ENCODE measurements at places on chromosomes 5 and 9. TPM values are rescaled to one million over a fixed set of nuclear protein-coding genes. Genes with fewer than 3 reads are reported as not detected.

The GLE1 gene
- 19.3 TPM for total RNA-seq

The SEMA4D gene
- 35.8 TPM for total RNA-seq

The IL33 gene
- 61.1 TPM for total RNA-seq

The IRX1 gene
- 0.62 TPM for total RNA-seq

The TAF11L5 gene
- total RNA-seq: not detected

The KCTD16 gene
- 0.53 TPM for total RNA-seq

The PRR16 gene
- total RNA-seq: 0.71 TPM

- DNase-seq: no peak
Observed at GRCh38 chr9:76441551-76442322, 17.2 kb upstream of the GCNT1 start.

- no peak for DNase-seq
Observed at GRCh38 chr9:124733964-124734740, 37.0 kb downstream of the NR6A1 start.

DNA sequence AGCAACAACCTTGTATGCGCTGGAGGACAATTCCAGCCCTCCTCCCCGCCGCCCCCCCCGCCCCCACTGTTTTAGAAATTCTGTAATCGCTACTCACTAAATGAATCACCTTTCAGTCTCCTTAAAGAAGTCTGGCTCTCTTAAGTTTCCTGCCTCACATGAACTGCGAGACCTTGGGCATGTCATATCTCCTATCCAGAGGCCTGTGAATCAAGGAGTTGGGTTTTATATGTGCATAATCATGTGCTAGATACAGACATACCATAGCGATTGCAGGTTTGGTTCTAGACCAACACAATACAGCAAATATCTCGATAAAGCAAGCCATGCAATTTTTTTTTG lies 337 bp upstream of the DMAC1 start:
- DNase-seq: no peak

GRCh38 chr5:153782589-153783361 lies 255.9 kb downstream of the FAM114A2 start:
- DNase-seq: no peak

- DNase-seq: no peak
Observed at GRCh38 chr9:95521699-95522098, 4.9 kb upstream of the PTCH1 start.

- DNase-seq: no peak
Observed at GRCh38 chr5:74124826-74125225, 498.8 kb downstream of the ARHGEF28 start.

DNA sequence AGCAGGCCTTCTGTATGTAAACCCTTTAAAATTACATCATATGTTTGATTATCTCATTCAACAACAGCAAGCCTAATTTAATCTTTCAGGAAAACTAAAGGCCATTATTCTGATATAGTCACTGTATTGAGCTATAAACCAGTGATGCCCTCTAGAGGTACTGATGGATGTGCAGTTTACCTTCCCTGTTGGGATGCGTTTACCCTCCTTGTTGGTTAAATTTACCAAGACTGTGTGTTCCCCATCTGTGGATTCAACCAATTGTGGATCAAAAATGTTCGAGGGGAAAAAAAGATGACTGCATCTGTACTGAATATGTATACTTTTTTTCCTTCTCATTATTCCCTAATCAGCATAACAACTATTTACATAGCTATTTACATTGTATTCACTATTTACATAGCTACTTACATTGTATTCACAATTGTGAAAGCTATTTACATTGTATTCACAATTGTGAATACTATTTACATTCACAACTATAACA lies 3.7 kb upstream of the BAAT start:
- DNase-seq: no peak

- no peak for DNase-seq
Observed at GRCh38 chr5:128118214-128118613, 34.6 kb downstream of the SLC12A2 start.

DNA sequence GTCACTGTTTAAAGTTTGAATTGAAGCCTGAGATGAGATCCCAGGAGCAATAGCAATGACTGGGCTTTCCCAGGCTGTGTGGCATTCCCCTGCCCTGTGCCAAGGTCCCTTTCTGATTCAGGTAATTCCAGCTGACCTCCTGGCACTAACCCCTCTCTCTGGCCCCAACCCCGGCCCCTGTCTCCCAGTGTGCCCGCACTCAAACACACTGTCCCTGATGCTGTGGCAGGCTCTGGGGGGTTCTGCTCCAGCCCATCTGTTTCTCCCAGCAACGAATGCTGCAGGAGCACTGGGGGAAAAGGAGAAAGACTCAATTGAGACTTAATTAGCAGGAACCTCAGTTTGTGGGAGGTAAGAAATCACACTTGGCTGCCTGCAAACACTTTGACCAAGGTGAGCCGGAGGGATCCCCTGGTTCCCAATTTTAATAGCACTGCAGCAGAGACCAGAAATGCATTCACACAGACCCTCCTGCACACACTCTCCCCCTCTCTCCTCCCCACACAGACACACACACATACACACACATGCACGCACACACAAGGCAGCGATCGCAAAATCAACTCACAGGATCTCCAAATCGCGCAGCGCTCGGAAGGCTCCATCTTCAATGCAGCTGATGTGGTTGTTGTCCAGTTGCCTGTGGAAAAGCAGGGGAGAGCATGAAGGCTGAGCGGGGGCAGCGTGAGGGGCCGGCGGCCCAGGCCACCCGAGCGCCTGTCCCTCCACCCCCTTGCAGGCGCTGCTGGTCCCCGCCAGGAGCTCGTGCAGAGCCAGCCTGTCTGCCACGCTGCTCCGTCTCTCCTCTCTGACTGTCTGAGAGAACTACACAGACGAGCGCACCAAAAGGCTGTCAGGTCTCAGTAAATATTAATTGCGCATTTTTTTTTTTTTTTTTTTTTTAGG lies 265.1 kb upstream of the PANK3 start:
- no peak for DNase-seq

DNA sequence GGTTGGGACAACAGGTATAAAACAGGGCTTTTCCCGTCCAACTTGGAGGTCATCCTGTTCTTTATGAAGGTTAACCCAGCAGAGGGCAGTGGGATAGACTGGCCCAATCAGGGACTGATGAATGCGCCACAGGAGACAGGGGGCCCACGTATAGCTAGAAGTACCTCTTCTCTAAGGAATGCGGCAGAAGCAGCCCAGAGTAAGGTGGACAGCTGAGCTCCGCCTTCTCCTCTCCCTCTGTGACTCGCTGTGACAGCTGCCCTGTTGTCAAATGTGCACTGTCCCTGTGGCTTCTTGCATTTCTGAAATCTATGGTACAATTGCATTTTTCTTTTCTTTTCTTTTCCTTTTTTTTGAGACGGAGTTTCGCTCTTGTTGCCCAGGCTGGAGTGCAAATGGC lies 306.6 kb downstream of the FBXL7 start:
- no peak for DNase-seq

GRCh38 chr5:171405615-171406014 lies 13.8 kb upstream of the FGF18 start:
- no peak for DNase-seq

GRCh38 chr5:159402856-159403255 lies 72.6 kb upstream of the IL12B start:
- no peak for DNase-seq

GRCh38 chr9:2299156-2299842 lies 284.2 kb downstream of the SMARCA2 start:
- DNase-seq: no peak

GRCh38 chr9:107548298-107549142 lies 59.0 kb upstream of the KLF4 start:
- DNase-seq: no peak

GRCh38 chr5:157989296-157989695 lies 130.4 kb upstream of the CLINT1 start:
- DNase-seq: no peak

Measured in sciatic nerve (tissue), 2 donors.